IMR-90 (cell line): ENCODE measurements at places on chromosomes 4 and X. TPM values are rescaled to one million over a fixed set of nuclear protein-coding genes. Genes with fewer than 3 reads are reported as not detected.

DKC1 gene
- 63.8 and 66.7 TPM in 2 replicates for total RNA-seq

DNA sequence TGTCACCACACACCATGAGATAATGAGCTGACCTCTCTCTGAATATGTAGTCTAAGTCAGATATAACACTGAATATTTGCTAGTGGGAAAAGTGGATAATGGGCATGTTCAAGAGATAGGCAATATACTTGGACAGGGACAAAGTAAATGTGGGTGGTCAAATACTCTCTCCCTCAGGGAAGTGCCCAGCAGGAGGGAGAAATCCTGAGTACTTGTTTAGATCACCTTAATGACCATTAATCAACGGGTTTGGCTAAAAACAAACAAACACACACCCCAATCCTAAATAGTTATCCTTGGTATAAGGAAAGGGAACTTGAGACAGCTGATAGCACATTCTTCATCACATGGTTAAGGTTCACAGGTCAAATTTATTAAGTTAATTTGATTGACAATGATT lies 933.5 kb downstream of the C4orf33 start:
- DNase-seq = no peak

DNA sequence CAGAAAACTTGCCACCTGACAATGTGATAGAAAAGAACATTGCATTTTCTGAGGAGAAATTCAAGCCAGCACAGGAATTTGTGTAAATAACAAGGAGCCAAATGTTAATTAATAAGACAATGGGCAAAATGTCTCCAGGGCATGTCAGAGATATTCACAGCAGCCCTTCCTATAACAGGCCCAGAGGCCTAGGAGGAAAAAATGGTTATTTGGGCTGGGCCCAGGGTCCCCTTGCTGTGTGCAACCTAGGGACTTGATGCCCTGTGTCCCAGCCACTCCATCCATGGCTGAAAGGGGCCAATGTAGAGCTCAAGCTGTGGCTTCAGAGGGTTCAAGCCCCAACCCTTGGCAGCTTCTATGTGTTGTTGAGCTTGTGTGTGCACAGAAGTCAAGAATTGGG lies 55.5 kb upstream of the GABRG1 start:
- no peak for DNase-seq

NPY5R gene
- total RNA-seq = not detected in 2 replicates

SERPINA7 gene
- not detected in 2 replicates for total RNA-seq

GRCh38 chrX:138485224-138485623 lies 226.3 kb downstream of the FGF13 start:
- no peak for DNase-seq

GRCh38 chr4:19776021-19776459 lies 475.7 kb upstream of the SLIT2 start:
- peak; percentile 81 for DNase-seq

- DNase-seq = no peak
These were observed 260.5 kb downstream of the IQCM start for GRCh38 chr4:149555146-149555545.

- peak; percentile 11 for DNase-seq
These were observed 51.8 kb upstream of the VEGFD start for GRCh38 chrX:15435836-15436619.

DNA sequence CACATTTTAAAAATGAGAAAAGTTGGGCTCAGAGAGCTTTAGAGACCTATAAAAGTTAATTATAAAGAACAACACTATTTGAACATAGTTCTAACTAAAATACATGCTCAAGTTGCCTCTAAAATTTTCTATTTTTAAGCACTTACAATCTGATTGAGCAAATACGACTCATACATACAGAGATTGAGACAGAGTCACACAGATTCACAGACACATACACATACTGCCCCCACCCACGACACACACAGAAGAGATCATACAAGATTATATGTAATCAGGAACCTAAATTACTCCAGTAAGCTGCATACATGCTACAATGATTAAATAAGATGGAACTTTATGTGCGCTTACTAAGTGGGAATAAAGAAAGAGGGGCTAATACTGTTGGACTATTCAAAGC lies 2.7 kb upstream of the ASB5 start:
- DNase-seq = peak; percentile 70
